ENCODE measurements at places on chromosomes 6 and 20.

GRCh38 chr20:59790346-59790745 lies 143.1 kb downstream of the SYCP2 start:
- no peak for DNase-seq

GRCh38 chr6:29426654-29427053 lies 11.9 kb downstream of the OR12D1 start:
- no peak for DNase-seq

DNA sequence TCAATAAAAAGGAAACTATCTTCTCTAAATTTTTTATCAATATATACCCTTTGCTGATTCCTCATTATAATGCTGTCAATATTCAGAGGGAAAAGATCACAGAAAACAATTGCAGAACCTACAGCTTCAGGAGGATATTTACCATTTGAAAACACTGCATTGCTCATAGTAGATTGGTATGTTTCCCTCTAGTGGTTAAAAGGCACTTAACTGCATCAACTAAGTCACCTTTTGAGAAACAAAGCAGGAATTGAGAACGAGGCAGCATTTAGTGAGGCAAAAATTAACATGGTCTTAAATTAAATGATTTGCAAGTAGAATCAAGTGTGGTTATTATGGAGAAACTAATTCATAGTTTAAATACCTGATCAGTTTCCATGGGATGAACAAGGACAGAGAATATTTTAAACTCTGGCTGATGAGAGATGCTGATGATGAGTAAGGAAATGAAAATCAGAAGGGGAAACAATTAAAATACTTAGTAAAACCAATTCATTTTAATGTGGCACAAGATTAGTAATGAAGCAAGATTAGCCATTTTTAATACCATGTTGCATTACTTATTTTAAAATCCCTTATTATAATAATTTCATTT lies 642.1 kb downstream of the EPHA7 start:
- no peak for DNase-seq

- DNase-seq = no peak
Observed at GRCh38 chr6:47207261-47207660, 102.4 kb downstream of the TNFRSF21 start.

- DNase-seq = no peak
Observed at GRCh38 chr6:3333263-3333662, 74.5 kb downstream of the PSMG4 start.

DNA sequence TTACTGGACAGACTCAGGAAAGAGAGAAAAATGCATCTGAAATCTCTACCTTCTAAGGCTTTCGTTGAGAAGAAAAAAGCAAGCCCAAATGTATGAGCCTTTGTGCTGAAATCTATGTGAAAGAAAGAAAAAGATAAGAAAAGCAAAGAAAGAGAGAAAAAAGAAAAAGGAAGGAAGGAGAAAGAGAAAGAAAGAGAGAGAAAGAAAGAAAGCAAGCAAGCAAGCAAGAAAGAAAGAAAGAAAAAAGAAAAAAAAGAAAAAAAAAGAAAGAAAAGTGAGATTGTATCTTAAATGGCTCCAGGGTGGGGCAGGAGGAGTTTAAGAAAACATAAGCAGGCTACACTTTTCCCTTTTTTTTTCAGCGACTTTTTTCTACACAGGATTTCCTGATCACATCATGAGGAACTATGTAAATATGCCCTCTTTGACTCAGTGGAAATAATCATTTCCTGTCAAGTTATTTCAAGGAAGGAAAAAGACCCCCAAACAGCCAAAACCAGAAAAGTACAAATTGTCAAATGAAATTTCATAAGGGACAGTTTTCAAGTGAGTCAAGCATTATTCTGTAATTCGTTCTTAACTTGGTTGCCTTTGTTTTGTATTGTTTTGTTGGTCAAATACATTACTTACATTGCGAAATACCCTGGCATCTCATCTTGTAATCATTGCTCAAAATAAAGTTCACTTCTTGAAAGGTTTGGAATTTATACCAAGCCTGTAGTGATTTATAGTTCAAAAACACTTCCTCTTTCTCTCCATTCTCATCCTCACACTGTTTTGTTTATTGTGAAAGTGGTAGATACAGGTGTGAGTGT lies 79.5 kb upstream of the RNF217 start:
- no peak for DNase-seq

DNA sequence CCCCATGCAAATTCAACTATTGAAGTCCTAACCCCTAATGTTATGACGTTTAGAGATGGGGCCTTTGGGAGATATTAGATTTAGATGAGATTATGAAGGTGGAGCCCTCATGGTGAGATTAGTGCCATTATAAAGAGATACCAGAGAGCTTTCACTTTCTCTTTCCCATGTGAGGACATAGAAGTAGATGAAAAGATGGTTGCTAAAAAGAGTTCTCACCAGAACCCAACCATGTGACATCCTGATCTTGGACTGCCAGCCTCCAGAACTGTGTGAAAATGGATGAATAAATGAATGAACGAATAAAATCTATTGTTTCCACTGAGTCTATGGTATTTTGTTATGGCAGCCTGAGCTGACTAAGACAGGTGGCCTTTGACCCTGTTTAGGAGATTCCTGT lies 50.6 kb upstream of the FBXO30 start:
- DNase-seq = no peak

DNA sequence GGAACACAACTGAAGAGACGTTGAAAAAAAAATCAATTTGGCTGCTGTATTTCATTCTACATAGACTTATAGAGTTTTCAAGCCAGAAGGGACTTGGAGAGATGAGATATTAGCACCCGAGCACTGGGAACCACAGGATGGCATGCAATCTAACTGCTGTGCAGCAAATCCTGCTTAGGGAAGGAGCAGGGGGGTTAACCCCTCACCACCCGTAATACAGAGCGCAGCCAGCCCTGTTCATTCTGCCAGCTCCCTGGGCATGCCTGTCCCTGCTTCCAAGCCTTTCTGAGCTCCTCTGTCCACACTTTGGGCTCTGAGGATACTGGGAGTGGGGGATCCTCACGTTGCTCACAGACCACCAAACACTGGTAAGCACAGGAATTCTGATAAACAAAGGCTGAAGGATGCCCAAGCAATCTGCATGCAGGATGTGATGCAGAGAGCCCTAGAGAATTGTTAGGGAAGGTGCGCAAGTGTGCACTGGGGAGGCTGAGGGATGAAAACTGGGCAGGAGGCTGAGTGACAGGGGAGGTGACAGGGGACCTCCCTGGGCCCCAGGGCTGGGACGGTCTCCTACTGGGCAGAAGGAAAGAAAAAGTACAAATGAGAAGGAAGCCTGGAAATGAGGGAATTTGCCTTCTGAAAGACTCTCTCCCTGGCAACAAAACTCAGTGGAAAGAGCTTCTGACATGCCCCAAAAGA lies 34.0 kb downstream of the CPNE5 start:
- DNase-seq = no peak

GRCh38 chr6:80143419-80143937 lies 37.0 kb downstream of the BCKDHB start:
- DNase-seq = no peak

DNA sequence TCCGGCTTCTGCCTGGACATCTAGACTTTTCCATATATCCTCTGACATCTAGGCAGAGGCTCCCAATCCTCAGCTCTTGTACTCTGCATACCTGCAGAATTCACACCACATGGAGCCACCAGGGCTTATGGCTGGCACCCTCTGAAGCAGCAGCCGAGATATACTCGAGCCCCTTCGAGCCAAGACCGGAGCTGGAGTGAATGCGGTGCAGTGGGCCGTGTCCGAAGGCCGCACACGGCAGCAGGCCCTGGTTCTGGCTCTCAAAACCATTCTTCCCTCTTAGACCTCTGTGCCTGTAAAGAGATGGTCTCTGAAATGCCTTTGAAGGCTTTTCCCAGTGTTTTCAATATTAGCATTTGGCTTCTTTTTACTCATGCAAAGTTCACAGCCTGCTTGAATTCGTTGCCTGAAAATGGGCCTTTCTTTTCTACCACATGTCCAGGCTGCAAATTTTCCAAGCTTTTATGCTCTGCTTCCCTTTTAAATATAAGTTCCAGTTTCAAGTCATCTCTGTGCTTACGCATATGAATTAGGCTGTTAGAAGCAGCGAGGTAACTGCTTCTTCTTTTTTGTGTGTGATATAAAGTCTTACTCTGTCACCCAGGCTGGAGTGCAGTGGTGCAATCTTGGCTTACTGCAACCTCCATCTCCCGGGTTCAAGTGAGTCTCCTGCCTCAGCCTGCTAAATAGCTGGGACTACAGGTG lies 3.8 kb upstream of the SIRPB1 start:
- no peak for DNase-seq

DNA sequence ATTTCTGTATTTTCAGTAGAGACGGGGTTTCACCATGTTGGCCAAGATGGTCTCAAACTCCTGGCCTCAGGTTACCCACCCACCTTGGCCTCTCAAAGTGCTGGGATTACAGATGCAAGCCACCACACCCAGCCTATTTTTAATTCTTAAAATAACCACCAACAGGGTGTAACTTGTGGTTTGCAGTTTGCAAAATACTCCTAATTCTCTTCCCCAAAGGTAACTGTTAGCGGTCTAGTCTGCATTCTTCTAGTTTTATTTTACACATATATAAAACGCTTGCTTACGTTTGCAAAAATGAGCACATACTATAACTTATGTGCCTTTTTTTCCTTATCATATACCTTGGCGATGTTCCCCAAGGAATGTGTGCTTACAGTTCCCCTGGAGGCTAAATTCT lies 25.6 kb upstream of the CHMP4B start:
- no peak for DNase-seq

GRCh38 chr20:17622851-17623508 lies 53.1 kb downstream of the DSTN start:
- DNase-seq = no peak

DNA sequence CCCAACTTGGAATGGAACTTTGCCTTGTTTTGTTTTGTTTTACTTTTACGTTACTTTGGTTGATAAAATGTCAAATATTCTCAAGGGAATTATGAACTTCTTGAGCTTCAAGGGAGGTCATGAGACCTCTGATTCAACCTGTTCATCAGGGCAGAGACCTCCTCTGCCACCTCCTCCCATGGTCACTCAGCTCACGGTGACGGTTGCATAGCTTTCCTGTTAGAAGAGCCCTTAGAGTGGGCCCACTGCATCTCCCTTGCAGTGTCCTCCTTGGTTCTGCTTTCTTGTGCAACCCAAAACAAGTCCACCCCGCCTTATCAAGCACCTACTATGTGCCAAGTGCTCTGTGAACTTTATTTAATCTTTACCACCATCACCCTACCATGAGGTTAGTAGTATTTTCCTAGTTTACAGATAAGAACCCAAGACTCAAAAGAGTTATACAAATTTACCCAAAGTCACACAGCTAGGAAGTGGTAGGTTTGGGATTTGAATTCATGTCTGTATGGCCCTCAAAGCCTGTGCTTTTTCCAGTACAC lies 15.5 kb downstream of the TM9SF4 start:
- DNase-seq = no peak

- DNase-seq = no peak
Observed at GRCh38 chr6:146903451-146903850, 300.8 kb upstream of the STXBP5 start.

DNA sequence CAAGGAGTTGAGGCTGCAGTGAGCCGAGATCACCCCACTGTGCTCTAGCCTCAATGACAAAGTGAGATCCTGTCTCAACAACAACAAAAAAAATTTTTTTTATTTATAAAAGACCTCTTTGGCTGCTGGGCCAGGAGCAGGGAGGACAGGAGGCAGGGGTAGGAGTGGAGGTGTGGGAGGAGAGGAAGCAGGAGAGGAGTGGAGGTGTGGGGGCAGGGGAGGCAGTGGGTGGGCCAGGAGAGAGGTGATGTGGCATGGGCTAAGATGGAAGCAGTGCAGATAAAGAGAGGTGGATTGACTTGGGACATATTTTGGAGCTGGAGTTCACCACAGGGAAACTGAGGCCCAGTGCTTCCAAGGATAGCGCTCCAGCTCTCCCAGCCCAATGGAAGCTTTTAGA lies 13.4 kb upstream of the CSNK2A1 start:
- no peak for DNase-seq

GRCh38 chr6:156883497-156884252 lies 106.5 kb downstream of the ARID1B start:
- DNase-seq = peak; percentile 9

DNA sequence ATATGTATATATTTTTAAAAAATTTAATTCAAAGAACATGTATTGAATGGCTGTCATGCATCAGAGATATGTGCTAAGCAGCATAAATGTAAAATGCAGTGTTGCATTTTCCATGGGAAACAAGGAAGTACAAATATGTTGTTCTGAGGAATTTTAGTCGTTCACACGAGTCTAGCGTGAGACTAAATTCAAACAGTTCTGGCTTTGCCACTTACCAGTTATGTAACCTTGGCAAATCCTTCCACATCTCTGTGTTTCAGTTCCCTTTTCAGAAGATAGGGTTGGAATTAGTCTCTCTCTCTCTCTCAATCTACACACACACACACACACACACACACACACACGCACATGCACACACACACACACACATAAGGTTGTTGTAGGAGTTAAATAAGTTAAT lies 305.4 kb downstream of the UTRN start:
- no peak for DNase-seq

DNA sequence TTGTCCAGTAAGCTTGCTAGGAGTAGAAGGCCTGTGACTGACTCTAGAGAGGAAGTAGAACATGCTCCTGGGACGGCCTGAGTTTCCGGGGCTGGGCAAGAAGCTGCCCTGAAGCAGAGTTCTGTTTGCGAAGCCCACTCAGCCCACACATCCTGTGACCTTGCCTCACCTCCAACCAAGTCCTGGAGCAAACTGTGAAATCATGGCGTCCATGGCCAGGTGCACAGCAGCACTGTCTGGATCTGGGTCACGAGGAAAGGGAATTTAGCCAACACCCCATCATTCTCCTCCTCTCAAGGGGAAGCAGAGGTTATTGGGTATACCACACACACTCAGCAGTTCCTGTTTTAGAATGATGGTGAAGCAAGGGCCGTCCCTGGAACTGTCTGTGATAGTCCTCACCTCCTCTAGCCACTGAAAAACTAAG lies 87.5 kb downstream of the CRYBG1 start:
- DNase-seq = no peak

All from stimulated activated CD4-positive, alpha-beta T cell treated with anti-CD3 and anti-CD28 coated beads, Interleukin-15, amount 100 ng/mL, for 1 hour (primary cell).